ENCODE measurements at places on chromosomes 2 and 18.

GRCh38 chr18:79982736-79983135, 5.6 kb downstream of the TXNL4A start:
- DNase-seq, result no peak

- DNase-seq, result no peak
Observed at GRCh38 chr2:194445226-194445625, 1211.8 kb upstream of the SLC39A10 start.

GRCh38 chr18:24212939-24213338, 74.1 kb downstream of the CABYR start:
- no peak for DNase-seq

DNA sequence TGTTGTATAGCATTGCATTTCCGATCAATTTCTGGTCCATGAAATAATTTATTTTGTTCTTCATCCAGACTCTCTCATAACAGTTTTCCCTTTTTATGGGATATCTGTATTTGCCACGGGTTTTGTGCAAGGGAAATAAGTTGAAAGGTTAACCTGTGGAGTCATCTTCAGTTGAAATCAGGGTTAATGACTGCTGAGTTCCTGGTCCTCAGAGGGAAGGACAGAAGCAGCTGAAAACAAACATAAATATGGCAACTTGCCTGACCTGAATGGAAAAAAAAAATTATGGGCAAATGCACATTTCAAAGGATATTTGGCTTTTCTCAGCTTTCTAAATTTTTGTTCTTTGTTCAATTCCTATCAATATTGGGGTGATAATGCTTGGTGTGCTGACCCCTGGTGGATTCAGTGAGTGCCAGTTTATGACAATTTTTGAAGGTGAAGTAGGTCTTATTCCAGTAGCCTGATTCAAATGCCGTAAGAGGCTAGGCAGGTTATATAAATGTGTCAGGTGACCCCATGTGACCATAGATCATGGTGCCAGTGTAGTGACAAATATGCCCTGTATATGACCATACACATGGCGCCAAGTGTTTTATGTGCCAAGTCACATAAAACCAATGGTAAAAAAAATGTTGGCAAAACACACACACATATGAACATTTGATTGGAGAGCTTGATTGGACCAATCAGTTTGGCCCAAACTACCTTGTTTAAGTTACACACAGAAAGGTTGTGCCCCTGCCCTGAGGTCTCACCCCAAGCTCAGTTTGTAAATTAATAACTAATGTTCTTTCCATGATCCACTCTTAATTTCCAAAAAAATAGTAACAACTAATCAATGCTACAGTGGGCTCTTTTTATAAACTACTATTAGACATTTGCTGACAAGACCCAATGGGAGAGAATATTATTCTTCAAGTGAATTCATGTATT, 47.6 kb upstream of the FAM124B start:
- DNase-seq, result no peak

DNA sequence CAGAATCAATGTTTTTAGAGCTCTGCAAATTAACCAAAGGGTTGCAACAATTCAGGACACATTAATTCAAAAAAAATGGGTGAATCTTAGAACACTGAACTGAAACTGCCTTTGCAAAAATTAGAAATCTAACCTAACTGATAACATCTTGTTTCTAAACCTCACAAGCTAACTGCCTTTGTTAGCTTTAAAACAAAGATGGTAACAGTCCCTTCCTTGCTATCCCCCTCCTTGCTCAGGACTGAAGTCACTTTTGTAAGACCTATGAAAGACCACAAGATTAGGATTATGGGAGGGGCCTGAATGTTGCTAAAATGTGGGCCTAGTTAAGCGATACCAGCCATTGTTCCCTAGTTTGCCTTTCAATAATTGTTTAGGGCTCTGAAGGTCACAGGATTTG, 44.9 kb upstream of the LONRF2 start:
- no peak for DNase-seq

GRCh38 chr2:16023506-16024360, 83.4 kb downstream of the MYCN start:
- DNase-seq, result no peak

DNA sequence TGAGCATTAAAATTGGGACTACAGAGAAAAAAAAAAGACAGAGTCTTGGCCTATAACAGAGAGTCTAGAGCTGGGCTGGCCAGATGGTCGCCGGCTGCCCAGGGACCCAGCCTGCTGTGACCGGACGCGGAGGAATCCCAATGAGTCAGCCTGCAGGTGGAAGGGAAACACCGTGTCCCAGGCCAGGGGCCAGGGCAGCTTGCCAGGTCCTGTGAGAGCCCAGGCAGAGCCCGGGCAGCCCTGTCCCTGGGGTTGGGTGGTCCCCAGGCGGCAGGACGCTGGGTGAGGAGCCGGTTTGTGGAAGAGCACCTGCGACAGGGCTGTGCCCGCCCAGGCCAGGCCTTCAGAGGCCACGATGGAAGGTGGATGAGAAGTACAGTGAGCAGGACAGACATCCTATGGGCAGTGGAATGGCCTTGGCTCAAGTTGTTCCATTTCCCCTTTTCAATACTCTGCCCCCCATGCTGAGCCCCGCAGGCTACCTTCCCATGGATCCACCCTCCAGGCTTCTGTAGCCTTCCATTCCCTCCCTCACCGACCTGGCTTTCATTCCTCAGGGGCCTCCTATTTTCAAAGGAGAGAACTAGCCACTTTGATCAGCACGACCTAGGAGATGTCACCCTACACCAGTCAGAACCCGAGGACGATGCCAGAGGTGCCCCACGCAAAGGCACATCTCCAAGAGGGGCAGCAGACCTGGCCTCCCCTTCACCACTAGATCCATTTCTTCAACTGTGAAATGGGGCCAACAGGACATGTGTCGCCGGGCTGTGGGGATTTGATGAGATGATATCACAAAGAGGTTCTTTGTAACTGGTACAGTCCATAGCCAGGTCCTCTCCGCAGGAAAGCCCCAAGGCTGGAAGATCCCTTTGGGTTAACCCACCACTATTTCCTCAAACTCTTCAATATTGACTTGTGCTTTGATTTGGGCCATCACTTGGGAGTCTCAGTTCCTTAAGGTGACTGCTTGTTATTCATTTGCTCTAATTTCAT, 87.5 kb downstream of the POLR1A start:
- no peak for DNase-seq

DNA sequence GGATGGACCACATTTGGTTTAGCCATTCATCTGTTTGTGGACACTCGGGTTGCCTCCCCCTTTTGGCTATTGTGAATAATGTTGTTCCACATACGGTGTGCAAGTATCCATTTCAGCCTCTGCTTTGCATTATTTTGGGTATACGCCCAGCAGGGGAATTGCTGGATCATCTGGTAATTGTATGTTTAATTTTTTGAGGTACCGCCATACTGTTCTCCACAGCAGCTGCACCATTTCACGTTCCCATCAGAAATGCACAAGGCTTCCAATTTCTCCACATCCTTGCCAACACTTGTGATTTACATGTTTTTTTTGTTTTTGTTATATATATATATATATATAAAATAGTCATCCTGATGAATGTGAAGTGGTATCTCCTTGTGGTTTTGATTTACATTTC, 54.6 kb upstream of the TWIST2 start:
- DNase-seq, result no peak

DNA sequence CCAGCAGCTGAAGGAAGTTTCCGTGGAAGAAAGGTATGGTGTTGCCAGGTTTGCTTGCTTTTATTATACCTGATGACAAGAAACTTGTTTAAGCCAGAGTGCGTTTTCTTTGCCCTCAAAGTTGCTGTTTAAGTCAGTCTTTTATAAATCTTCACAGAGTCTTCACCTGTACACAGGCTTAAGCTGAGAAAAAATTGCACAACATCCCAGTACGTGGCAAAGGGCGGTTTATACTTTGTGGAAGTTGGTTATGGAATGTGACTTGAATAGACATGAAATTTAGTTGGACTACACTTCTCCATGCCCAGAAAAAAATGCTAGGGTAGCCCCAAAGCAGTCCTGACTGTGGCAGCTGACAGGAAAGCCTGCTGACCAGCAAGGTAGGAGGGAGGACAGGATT, 121.5 kb downstream of the RTN4 start:
- DNase-seq, result no peak

DNA sequence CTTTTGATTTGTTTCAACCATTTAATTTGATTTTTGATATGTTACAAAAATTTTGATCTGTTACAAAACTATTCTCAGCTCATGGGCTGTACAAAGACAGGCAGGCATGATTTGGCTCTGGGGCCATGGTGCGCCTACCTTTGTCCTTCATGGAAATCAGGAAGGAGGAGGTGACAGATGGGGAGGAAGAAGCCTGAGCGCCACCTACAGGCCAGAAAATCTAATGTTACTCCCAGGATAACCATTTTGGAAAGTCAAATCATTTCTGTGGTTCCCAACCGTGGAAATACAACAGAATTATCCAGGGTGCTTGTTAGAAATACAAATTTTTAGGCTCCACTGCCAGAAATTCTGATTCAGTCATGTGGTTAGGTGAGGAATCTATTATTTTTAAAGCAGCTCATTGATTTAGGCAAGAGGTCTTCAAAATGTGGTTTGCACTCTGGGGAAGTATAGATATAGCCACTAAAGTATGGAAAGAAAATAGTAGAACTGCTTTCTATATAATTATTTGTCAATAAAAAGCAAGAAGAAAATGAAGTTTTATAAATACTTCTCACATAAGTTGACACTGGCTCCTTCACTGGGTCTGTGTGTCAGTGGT, 93.9 kb downstream of the EVA1A start:
- DNase-seq, result no peak

GRCh38 chr2:179511105-179511789, 246.6 kb upstream of the SESTD1 start:
- no peak for DNase-seq

DNA sequence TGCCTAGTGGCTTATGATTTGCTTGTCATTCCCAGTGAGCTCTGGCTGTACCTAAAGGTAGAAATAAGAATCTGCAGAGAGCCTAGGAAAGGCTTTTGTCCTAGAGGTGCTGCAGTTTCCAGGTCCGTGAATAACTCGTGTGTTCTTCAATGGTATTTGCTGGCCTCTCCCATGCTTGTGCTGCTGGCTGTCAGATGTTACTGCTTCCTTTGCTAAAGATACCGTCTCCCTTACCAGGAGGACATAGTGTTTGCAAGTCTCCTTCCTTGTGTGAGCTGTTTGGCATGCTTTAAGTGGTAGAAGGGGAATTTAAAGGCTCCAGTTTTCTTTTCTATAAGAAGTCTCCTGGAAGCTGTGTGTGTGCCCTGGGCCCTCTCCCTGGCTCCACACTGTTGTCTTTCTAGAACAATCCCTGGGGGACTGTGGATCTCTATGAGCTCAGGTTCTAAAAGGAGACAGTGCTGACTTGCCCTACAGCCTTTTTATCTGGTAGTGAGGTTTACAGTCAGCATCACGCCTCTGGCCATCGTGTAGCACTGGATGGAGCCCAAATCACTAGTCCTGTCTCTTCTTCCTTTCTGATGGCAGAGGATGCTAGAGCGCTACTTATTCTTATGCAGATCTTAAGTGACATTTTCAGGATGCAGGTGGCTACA, 65.8 kb downstream of the RNF144A start:
- DNase-seq, result no peak

DNA sequence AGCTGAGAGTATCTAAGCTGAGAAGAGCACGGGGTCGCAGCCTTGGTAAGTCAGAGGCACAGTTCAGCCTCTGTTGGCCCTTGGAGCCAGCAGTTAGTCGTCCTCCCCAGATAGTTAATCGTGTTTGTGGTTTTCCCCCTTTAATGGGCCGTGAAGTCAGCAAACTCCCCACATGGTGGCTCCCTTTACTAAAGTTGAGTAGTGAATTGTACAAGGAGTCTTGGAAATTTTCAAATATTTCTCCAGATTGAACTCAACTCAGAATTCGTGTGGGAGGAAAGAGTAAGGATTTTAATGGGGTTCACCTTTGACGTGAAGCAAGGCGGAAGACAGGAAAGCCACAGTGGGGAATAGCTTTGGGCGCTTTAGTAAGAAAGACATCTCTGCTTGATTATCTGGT, 2.4 kb upstream of the ADCYAP1 start:
- no peak for DNase-seq
